ENCODE measurements at places on chromosomes 3 and 15. TPM values are rescaled to one million over a fixed set of nuclear protein-coding genes. Genes with fewer than 3 reads are reported as not detected.
A peak's percentile ranks its signal among the peaks of the same experiment; 100 is the strongest.

DNA sequence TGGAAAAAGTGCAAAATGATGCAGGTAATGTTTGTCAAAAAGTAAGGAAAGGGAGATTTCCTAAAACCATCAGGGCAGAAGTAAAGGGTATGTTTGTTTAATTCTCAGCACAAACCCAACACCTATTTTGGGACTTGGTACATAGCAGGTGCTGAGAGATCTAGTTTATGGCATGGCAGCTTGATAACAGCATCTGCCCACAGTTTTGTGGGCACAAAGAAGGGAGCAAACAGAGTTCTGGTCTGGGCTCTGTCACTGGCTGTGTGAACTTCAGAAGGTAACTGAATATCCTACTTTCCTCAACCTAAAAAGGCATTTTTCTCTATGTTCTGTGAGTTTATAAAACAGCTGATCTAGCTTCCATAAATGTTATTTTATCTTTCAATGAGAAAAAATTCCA, 141.6 kb downstream of the PLCH1 start:
- no peak for DNase-seq
- H3K27ac ChIP-seq: no peak overlapping the region
- no peaks in the 10 kb centered on the region for H3K36me3 ChIP-seq
- peaks cover 4% of the 10 kb centered on the region for H3K27me3 ChIP-seq
- H3K4me3 ChIP-seq: no peak overlapping the region

GRCh38 chr3:50137531-50137930, 17.6 kb upstream of the SEMA3F start:
- no peak overlapping the region for H3K4me3 ChIP-seq
- no peak overlapping the region for H3K27ac ChIP-seq
- peaks cover 10% of the 10 kb centered on the region for H3K4me1 ChIP-seq
- no peaks in the 10 kb centered on the region for H3K36me3 ChIP-seq
- no peaks in the 10 kb centered on the region for H3K27me3 ChIP-seq

DNA sequence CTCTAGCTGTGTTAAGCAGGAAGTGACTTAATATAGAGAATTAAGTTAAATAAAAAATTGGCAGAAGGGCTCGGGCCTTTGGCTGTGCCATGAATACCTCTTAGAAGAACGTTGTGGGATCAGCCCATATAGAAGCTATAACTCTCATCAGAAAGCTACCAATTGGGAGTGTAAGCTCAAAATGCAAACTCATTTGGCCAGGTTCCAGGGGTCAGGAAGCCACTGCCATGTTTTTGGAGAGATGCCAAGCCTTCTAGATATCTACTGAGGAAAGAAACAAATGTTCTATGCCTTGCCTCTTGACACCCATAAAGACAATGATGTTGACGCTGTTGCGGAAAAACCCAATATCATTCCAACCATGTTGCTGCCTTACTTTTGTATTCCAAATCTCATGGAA, 475.2 kb upstream of the TGFBR2 start:
- H3K4me3 ChIP-seq: no peak overlapping the region
- no peaks in the 10 kb centered on the region for H3K4me1 ChIP-seq
- H3K27ac ChIP-seq: no peak overlapping the region
- H3K27me3 ChIP-seq: no peaks in the 10 kb centered on the region

GRCh38 chr15:85672332-85673084, 122.2 kb downstream of the KLHL25 start:
- no peak overlapping the region for H3K4me3 ChIP-seq
- peaks cover 87% of the 10 kb centered on the region for H3K36me3 ChIP-seq
- H3K4me1 ChIP-seq: peaks cover 80% of the 10 kb centered on the region
- no peaks in the 10 kb centered on the region for H3K27me3 ChIP-seq

DNA sequence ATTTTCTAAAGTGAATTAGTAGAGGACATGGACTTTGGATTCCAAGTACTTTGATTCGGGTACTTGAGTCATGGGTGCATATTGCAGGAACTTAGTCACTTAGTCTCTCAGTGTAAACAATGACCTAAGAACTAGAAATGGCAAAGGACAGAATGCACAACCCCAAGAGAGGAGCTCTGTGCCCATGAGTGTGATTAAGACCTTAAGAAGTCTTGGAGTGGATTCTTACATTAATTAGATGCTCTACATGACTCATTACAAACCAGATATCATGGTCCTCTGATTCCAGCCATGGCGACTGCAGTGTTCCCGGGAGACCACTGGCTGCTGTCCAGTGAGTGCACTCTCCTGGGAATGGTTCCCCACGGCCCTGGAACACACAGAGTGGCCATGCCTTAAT, 251.5 kb downstream of the GABRG3 start:
- H3K27me3 ChIP-seq: no peaks in the 10 kb centered on the region
- H3K36me3 ChIP-seq: no peaks in the 10 kb centered on the region
- DNase-seq: no peak

The CALML4 gene
- 0.87 TPM for total RNA-seq

GRCh38 chr3:142315083-142315482, 89.7 kb upstream of the GK5 start:
- no peaks in the 10 kb centered on the region for H3K4me1 ChIP-seq
- H3K4me3 ChIP-seq: no peak overlapping the region
- no peak overlapping the region for H3K27ac ChIP-seq
- no peaks in the 10 kb centered on the region for H3K27me3 ChIP-seq
- no peak for DNase-seq

GRCh38 chr3:46845397-46845859, 17.8 kb downstream of the MYL3 start:
- no peaks in the 10 kb centered on the region for H3K36me3 ChIP-seq
- peaks cover 37% of the 10 kb centered on the region for H3K4me1 ChIP-seq
- DNase-seq: peak; percentile 81
- peak overlapping the region; percentile 60 for H3K4me3 ChIP-seq
- peak overlapping the region; percentile 79 for H3K27ac ChIP-seq

- no peaks in the 10 kb centered on the region for H3K4me1 ChIP-seq
- no peak overlapping the region for H3K27ac ChIP-seq
- no peaks in the 10 kb centered on the region for H3K27me3 ChIP-seq
- DNase-seq: no peak
- no peak overlapping the region for H3K4me3 ChIP-seq
Observed at GRCh38 chr3:152826476-152826875, 8.5 kb upstream of the P2RY1 start.

- H3K4me1 ChIP-seq: peaks cover 3% of the 10 kb centered on the region
- peak overlapping the region; percentile 68 for H3K27ac ChIP-seq
- DNase-seq: peak; percentile 82
Observed at GRCh38 chr3:196423044-196423781, 9.0 kb downstream of the UBXN7 start.

GRCh38 chr3:18825665-18826064, 322.6 kb upstream of the KCNH8 start:
- no peaks in the 10 kb centered on the region for H3K27me3 ChIP-seq
- H3K36me3 ChIP-seq: no peaks in the 10 kb centered on the region
- H3K27ac ChIP-seq: no peak overlapping the region
- H3K4me1 ChIP-seq: no peaks in the 10 kb centered on the region
- no peak for DNase-seq

The KLHDC8B gene
- 112 TPM for total RNA-seq

- peaks cover 58% of the 10 kb centered on the region for H3K4me1 ChIP-seq
- H3K27me3 ChIP-seq: no peaks in the 10 kb centered on the region
- H3K36me3 ChIP-seq: no peaks in the 10 kb centered on the region
- no peak overlapping the region for H3K4me3 ChIP-seq
- DNase-seq: no peak
Observed at GRCh38 chr3:72081471-72082185, 296.7 kb upstream of the PROK2 start.
